ENCODE measurements at places on chromosomes 12 and 14.

- no peak for DNase-seq
These were observed 50.1 kb downstream of the RASSF3 start for GRCh38 chr12:64660237-64661018.

GRCh38 chr12:115811929-115812328, 465.6 kb downstream of the MED13L start:
- no peak for DNase-seq

DNA sequence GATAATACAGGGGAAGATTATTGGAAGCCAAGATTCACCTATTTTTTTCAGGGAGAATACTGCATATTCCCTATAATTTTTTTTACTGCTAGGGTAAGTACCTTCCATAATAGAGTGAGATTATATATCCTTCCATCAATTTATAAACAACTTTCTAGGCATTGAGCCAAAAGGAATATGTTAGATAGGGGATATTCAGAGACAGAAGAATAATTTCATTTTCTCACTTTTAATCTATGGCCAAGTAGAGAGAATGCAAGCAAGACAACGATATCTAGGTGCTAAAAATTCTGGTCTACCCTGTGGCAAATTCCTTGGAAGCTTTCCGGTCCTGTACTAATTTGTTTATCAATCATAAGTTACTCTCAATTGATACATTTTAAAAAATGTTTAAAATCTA, 69.7 kb upstream of the STAC3 start:
- DNase-seq, result no peak

- no peak for DNase-seq
These were observed 115.4 kb downstream of the SOX5 start for GRCh38 chr12:23834076-23834475.

GRCh38 chr12:101490286-101490920, 15.3 kb downstream of the SPIC start:
- peak; percentile 24 for DNase-seq

DNA sequence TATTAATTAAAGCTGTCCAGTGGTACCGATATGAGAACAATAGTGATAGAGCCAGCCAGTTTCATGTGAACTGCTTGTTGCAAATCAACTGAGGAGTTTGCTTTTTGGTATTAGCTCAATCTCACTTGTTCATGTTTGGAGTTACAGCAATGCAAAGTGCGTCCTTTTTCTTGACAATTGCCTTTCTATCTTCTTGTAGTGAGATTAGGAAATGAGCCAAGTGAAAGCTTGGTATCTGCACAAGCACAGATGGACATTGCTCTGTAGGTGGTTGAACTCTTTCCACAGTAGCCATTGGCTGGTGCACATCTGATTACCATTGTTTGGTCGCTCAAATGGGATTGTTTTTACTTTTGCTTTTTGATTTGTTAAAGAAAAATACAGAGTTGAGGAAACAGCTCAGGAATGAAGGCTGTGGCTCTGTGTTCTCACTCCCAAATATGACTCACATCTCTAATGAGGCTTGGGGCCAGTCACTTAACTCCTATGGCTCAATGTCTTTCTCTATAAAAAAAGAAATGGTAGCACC, 241.4 kb downstream of the BMP4 start:
- no peak for DNase-seq

DNA sequence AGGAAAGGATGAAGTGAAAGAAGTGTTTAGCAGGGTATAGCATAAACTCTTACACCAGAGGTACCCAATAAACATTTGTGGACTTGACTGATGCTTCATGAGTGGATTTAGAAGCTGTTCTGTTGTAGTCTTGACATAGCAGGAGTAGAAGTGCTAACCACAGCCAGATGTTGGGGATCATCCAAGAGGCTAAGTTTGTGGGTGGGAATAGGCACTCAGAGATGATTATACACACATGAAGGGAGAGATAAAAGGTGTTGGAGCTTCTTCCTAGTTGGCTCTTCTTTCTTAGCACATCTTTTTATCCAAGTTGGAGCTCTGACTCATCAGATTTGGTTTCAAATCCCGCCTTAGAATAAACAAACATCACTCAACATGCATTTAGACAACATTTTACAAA, 166.7 kb upstream of the E2F7 start:
- no peak for DNase-seq

DNA sequence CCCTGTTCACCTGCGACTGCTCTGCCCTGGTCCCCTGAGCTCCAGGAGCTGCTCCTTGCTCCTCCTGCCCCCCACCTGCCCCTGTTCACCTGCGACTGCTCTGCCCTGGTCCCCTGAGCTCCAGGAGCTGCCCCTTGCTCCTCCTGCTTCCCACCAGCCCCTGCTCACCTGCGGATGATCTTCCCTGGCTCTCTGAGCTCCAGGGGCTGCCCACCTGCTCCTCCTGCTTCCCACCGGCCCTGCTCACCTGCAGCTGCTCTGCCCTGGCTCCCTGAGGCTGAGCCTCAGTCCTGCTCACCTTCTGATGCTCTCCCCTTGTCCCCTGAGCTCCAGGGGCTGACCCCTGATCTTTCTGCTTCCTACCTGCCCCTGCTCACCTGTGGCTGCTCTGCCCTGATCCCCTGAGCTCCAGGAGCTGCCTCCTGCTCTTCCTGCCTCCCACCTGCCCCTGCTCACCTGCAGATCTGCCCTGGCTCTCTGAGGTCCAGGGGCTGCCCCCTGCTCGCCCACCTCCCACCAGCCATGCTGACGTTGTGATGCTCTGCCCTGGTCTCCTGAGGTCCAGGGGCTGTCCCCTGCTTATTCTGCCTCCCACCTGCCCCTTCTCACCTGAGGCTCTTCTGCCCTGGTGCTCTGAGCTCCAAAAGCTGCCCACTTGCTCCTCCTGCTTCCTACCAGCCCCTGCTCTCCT, 219.2 kb downstream of the TMEM121 start:
- DNase-seq, result no peak

GRCh38 chr12:95739561-95740313, 50.8 kb downstream of the NTN4 start:
- DNase-seq, result no peak

All from NCI-H1930 (cell line).